ENCODE measurements at places on chromosomes 1 and 21.
A peak's percentile ranks its signal among the peaks of the same experiment; 100 is the strongest.

GRCh38 chr1:8354038-8354437, 36.1 kb downstream of the SLC45A1 start:
- DNase-seq = no peak

DNA sequence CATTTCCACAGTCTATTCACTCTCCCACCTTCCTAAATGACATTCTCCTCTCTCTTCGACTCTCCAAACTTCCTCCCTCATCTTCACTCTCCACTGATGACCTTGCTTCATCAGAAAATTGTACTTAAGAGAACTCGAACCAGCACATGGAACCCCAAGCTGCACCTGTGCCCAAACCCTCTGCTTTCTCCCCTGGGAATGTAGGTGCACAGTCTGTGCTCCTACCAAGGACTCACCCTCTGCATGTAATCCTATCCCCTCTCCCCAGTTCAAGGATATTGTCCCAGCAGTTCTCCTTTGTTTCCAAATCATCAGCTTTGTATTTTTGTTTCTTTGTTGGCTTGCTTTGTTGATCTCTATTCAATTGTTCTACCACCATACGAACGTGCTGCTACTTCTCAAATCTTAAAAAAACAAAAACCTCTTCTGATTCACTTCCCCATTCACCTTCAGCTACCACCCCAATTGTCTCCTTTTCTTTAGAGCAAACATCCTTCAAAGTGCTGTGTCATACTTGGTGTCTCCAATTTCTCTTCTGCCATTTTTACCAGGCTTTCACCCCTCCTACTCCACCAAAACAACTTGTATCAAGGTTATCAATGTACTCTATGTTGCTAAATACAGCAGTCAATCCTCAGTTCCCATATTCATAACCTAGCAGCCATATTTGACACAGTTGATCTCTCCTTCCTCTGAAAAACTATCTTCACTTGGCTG, 26.8 kb downstream of the RAB3B start:
- DNase-seq = no peak

- no peak for DNase-seq
Measured at GRCh38 chr1:153261281-153262069, 2.0 kb downstream of the LORICRIN start.

GRCh38 chr1:202750024-202750423, 39.8 kb upstream of the SYT2 start:
- DNase-seq = no peak

- DNase-seq = no peak
Measured at GRCh38 chr1:239126884-239127283, 259.5 kb upstream of the CHRM3 start.

DNA sequence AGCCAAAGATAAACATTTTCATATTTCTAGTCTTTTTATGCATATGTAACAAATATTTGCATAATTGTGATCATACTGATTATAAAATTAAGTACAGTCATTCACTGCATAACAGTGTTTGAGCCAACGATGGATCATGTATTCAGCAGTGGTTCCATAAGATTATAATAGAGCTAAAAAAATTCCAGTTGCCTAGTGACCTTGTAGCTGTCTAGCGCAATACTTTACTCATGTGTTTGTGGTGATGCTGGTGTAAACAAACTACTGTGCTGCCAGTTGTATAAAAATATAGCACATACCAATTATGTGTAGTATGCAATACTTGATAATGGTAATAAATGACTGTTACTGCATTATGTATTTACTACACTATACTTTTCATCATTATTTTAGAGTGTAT, 2.1 kb upstream of the S100A10 start:
- DNase-seq = no peak

DNA sequence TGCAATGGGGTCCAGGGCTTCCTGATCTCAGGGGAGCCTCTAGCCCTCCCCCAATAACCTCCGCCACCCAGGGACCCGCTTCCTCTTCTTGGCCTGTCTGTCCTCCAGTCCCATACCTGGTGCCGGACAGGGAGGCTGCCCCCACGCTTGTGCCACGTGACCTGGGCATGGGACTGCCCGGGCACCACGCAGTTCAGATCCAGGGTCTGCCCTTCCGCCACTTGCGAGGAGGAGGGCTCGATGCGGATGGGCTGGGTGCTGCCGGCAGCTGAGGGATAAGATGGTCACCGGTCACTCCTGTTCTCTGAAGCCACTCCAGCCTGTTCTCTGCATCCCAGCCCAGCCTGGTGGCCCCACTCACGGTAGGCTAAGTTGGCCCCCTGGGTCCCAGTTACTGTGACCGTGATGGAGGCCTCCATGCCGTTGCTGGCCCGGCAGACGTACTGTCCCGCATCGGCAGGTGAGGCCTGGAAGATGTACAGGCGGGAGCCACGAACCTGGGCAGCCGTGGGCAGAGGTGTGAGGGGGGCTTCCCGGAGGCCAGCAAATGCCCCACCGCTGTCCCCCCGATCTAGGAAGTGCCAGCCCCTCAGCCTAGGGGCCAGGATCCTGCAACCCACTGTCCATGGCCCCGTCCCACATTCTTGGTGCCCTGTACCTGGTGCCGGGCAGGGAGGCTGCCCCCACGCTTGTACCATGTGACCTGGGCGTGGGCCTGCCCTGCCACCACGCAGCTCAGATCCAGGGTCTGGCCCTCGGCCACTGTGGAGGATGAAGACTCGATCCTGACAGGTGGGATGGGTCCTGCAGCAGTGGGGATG, 39.6 kb downstream of the LDLRAD2 start:
- DNase-seq = no peak

GRCh38 chr1:234605399-234605982, 4.5 kb downstream of the IRF2BP2 start:
- no peak for DNase-seq

DNA sequence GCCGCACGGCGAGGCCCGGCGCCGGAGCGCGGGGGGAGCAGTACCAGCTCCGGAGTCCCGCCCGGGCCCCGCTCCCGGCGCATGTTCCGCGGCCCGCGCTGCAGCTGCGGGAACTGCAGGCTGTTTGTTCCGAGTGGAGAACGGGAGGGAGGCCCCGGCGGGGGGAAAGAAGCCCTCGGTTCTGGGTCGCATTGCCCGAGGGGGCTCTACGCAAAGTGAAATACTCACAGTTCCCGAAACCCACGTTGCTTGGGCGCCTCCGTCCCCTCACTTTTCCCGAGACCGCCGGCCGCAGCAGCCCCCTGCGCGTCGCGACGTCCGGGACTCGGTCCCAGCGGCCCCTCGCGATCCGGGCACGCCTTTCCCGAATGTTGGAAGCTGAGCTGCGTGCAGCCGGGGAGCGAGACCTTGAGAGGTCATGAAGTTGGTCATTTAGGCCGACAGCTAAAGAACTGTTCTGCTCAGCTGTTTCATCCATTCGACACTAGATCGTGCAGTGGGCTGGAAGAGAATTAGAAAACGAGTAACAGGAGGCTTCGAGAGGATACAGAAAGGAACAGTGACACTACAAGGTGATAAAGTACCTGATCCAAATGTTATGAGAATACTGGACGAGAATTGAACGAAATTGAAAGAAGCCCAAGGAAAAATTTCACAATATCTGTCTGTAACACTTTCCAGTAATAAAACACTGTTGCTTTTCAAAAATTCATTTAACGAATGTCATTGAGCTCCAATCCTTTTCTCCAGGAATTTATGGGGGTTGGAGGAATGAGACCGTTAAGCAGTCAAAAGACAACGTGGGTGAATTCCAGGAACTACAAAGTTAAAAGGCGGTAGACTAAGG, 657 bp upstream of the LIN9 start:
- no peak for DNase-seq

DNA sequence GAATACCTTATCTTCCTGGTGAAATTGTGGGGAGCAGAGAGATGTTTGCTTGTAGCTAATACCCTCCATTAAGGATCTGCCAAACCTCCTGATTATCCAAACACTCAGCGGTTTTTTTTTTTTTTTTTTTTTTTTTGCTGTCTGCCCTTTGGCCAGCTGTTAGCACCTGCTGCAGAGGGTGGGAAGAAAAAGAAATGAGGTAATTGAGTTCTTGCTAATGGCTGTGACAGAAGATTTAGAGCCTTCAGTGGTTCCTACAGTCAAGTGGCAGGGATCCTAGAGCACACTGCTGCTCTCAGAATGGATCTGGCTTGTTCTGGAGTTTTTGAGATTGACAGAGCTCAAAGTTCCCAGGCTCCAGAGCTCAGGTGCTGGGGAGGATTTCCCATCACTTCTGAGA, 342.5 kb downstream of the DISC1 start:
- no peak for DNase-seq

DNA sequence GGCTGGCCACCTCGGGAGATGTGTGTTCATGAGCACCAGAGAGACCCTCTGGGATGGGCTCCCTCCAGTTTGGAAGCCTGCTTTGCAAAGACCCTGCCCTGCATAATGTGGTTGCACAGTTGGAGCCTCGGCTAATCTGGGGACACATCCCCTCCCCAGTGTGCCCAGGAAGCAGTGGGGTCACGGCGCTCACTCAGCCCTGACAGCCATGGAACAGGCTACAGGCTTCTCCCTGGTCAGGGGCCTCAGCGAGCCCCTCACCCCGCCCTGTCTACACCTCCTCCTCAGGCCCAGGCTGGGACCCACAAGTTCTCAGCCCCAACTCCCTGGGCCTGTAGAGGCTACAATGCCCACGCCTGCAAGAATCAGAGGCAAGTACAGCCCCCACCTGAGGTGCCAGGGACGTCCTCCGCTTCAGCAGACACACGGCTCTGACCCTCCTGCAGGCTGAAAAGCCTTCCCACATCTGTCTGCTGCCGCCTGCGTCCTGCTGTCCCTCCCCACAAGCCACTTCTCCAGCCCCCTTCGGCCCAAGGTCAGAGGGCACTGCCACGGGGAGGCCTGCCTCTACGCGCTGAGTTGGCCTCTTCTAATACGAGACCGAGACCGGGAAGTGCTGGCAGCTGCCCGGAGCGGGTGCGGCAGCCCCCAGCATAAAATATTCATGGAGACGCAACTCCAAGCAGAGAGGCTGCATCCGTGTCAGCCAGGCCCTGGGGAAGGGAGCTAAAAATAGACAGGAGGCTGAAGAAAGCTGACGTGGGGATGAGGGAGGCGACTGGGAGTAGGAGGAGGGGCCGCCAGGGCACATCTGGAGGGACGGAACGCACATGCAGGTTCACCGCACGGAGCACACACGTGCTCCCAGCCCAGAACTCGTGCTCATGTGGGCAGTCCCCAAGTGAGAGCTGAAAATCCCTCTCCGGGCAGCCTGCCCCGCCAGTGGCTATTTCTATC, 15.2 kb upstream of the GPR153 start:
- DNase-seq = no peak

DNA sequence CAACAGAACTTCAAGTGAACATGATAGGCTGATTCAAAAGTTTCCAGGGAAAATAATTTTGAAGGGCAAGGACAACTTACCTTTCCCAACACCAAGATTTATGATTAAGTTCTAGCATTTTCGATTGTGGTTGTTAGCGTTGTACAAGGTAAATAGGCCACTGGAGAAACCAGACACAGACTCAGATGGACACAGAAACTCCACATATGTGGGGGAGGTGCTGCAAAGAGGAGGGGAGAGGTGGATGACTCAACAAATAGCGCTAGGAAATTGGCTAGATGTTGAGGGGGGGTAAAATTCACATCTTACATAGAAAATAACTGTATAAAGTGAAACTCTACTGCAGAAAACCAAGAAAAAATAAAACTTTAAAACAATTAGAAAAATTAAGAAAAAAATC, 564.4 kb downstream of the MATN1 start:
- DNase-seq = no peak

- DNase-seq = peak; percentile 63
Measured at GRCh38 chr1:1305300-1306069, 2.2 kb downstream of the ACAP3 start.

- no peak for DNase-seq
Measured at GRCh38 chr1:203536575-203536974, 42.6 kb downstream of the OPTC start.

DNA sequence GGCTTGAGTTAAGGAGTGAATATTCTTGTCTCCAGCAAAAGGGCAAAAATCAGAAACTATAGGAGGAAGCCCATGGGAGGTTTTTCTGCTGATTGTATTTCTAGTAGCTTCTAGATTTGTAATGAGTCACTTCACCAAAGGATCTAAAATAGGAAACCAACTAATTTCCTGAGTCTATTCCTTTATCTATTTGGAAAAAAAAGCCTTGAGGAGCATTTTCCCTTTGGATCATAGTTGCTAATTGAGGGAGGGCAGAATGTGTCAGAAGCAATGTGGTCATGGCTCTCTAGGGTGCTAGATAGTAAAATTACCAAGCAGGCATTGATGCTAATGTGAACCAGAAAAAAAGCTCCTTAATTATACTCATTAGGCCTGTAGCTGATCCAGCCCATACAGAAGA, at the start of gene OR10R2:
Gene OR10R2 (plus strand): TSS at position 301 of the 400 bp plus-strand sequence. CDS start 106 bp downstream, outside the sequence.
- DNase-seq = no peak

GRCh38 chr1:239960366-239960765, 131.3 kb upstream of the FMN2 start:
- no peak for DNase-seq

DNA sequence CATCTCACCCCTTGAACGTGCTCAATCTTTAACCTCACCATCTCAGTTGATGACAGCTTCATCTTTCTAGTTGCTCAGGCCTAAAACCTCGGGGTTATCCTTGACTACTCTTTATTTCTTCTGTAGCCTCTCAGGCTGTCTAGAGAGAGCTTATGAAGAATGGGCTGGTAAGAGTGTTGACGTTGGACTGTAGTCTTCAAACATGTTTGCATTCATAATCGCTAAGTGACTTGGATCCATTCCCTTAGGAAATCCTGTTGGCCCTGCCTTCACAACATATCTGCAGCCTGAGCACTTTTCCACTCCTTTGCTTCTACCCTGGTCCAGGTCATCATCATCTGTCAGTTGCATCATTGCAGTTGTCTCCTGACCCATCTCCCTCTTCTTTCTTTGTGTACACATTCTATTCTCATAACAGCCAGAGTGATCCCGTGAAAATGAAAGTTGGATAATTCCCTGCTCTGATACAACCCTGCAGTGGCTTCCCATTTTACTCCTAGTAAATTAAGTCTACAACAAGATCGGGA, 10.5 kb downstream of the UCK2 start:
- no peak for DNase-seq

DNA sequence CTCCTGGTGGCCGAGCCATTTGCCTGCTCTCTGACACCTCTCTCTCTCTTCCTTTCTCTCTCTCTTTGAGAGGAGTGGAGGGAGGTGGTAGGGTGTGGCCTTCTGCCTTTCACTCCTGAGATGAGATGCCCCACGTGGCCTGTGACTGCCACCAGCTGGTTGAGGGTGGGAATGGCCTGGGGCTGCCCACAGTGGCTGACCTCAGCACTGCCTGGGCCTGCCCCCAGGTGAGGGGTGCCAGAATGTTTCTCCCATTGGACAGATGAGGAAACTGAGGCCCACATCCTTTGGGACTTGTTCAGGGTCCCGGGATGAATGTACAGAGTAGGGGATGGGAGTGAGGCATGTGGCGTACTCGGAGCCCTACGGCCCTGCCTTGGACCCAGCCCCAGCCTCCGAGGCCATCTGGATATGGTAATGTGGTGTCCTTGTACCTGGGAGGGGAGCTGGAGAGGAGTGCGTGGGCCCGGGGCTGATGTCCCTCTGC, 12.7 kb upstream of the C1orf167 start:
- DNase-seq = no peak

- no peak for DNase-seq
Measured at GRCh38 chr1:162302306-162303003, 74.2 kb downstream of the SPATA46 start.

Data from activated naive CD4-positive, alpha-beta T cell treated with anti-CD3 and anti-CD28 coated beads, Interleukin-2, amount 50 U/mL, for 72 hours (primary cell).